ENCODE measurements at places on chromosomes 1 and 21.

- DNase-seq = no peak
These were observed 3.5 kb downstream of the RGL1 start for GRCh38 chr1:183808296-183809027.

DNA sequence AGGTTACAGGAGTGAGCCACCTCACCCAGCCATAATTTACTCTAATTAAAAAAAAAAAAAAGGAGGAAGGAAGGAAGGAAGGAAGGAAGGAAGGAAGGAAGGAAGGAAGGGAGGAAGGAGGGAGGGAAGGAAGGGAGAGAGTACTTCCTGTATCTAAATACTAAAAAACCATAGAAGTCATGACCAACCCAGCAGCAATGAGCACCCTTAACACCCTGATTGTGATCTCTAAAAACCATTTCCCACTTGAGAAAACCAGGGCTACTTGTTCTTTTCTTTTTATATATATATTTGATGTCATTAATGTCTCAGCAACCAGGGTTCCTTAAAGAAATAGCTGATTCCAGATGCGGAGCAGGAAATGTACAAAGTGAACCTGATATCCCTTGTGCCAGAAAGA, 31.2 kb downstream of the ARID4B start:
- DNase-seq = no peak

GRCh38 chr1:23561813-23562100, 2.5 kb upstream of the ID3 start:
- DNase-seq = no peak

DNA sequence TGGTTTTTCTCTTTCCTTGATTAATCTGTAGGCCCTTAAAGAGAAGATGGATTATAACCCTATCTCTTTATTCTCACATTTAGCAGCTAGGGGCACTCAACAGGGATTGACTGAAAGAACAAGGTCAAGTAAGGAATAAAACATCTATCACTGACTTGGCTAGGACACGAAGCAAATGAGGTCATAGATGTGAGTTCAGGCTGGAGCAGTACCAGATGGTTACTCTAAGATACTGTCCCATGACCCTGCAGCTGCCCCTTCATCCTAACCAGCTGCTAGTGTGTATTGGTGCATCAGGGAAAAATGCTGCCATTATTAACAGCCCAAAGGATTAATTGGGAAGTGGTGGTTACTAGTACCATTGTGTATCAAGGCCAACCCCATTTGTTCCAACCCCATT, 221.9 kb downstream of the CTH start:
- DNase-seq = no peak

GRCh38 chr1:68228851-68229250, 3.5 kb downstream of the WLS start:
- no peak for DNase-seq

DNA sequence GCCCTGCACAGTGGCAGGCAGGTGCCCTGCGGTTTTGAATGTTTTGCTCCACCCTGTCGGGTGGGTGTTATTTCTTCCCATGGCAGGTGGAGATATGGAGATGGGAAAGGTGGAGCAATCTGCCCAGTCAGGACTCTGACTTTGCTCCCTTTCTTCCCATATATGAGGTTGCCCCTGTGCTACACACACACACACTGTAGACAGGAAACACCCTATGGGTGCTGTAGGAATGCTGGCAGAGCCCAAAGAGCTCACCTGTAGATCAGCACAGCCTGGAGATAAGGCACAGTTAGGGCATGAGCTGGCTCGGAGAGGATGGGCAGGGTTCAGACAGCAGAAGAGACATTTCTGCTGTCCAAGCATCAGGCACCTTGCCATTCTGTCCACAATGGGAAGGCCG, 246.0 kb upstream of the AJAP1 start:
- no peak for DNase-seq

Measured in right forelimb (tissue), 1 donor.